ENCODE measurements at places on chromosomes 16 and 17.

DNA sequence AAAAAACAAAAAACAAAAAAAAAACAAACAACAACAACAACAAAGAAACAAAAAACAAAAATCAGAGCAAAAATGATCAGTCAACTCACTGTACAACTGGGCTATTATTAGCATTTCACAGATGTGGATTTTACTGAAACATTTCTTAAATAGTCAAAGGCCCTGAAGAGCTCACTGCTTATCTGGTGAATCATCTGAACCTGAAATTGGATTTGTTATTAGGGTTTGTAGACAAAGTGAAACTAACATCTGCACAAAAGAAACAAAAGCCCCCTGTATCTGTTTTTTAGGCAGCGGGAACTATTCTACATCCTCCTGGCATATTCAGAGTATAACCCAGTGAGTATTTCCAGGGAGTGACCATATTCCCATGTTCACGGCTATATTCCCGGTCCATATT, 32.6 kb upstream of the KSR1 start:
- no peak for DNase-seq

GRCh38 chr17:34553907-34554306, 25.5 kb upstream of the TMEM132E start:
- no peak for DNase-seq

GRCh38 chr17:58238147-58238634, at the start of gene LPO:
Gene LPO (plus strand): TSS chr17:58238584. CDS start chr17:58242980, 4,396 bp downstream.
- DNase-seq = no peak

- no peak for DNase-seq
These were observed 2.1 kb downstream of the PRCD start for GRCh38 chr17:76541739-76542454.

DNA sequence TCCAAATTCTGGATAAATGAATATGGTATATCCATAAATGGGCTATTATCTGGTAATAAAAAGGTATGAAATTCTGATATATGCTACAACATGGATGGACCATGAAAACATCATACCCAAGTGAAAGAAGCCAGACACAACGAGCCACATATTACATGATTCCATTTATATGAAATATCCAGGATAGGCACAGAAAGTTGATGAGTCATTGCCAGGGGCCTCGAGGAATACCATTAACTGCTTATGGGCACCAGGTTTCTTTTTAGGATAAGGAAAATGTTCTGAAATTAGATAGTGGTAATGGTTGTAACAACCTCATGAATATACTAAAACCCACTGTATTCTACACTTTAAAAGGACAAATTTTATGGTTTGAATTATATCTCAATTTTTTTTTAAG, 123.2 kb downstream of the PITPNC1 start:
- no peak for DNase-seq

DNA sequence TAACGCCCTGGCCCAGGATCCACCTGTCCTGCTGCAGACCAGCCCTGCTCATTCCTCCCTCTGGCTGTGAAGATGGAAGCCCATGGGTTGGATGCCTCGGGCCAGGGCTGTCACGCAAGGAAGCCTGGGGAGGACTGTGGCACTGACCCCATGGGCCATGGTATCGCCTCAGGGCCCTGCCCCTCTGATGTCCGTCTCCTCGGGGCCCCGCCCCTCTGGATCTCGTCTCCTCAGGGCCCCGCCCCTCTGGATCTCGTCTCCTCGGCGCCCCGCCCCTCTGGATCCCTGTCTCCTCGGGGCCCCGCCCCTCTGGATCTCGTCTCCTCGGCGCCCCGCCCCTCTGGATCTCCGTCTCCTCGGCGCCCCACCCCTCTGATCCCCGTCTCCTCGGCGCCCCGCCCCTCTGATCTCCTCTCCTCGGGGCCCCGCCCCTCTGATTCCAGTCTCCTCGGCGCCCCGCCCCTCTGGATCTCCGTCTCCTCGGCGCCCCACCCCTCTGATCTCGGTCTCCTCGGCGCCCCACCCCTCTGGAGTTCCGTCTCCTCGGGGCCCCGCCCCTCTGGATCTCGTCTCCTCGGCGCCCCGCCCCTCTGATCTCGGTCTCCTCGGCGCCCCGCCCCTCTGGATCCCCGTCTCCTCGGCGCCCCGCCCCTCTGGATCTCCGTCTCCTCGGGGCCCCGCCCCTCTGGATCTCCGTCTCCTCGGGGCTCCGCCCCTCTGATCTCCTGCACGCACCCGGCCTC, 24.0 kb downstream of the METRNL start:
- DNase-seq = no peak

- no peak for DNase-seq
These were observed 5.3 kb downstream of the TMEM114 start for GRCh38 chr16:8585041-8585440.

- DNase-seq = no peak
These were observed 68.9 kb downstream of the ABCC6 start for GRCh38 chr16:16154281-16154951.

DNA sequence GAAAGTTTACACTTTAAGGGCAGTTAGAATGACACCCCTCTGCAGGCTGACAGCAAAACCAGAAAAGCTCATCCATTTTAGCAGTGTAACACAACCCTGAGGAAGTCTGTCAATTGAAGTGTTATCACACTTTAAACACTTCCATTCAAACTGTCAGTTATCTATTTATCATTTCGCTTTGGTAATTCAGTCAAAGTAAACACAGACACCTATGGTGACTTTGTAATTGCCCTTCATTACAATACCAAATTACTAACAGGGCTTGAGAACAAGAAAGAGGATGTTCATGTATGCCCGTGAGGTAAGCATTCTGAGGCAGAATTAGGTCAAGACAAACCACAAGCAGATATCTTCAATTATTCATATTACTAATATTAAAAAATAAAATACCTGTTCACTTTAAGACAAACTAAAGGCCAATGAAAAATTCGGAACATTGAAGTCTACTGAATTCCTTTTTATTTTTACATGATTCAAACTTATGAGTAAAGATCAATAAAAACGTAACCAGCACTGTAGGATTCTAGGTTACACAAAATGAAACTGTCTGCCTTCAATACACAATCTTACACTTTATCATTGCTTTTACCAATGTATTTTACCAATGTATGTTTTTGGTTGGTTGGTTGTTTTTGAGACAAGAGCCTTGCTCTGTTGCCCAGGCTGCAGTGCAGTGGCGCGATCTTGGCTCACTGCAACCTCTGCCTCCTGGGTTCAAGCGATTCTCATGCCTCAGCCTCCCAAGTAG, 57.1 kb downstream of the BRIP1 start:
- DNase-seq = no peak

Data from stimulated activated CD8-positive, alpha-beta memory T cell treated with anti-CD3 and anti-CD28 coated beads, Interleukin-2, amount 100 ng/mL, for 1 hour (primary cell).